ENCODE measurements at places on chromosomes 1 and 21. TPM values are rescaled to one million over a fixed set of nuclear protein-coding genes. Genes with fewer than 3 reads are reported as not detected.
A peak's percentile ranks its signal among the peaks of the same experiment; 100 is the strongest.

Gene TTLL7
- 21.3 TPM for total RNA-seq

DNA sequence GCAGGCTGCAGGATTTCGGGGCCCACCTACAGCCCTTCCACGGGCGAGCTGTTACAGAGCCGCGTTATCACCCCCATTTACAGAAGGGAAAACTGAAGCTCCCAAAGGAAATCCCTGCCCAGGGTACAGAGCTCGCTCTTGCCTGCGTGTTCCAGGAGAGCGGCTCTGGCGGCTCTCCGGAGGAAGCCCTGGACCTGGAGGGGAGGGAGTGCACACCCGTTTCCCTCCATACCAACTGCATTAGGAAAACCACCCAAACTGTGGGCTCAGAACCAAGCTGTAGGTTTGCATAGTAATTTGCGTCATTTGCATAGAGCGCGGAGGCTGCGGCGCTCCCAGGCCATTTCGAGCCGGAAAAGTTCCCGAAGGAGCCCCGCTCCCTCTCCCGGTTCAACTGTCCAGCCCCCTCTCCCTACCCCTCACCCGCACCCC is 24.7 kb upstream of the ADGRB2 start:
- DNase-seq, result peak; percentile 55

DNA sequence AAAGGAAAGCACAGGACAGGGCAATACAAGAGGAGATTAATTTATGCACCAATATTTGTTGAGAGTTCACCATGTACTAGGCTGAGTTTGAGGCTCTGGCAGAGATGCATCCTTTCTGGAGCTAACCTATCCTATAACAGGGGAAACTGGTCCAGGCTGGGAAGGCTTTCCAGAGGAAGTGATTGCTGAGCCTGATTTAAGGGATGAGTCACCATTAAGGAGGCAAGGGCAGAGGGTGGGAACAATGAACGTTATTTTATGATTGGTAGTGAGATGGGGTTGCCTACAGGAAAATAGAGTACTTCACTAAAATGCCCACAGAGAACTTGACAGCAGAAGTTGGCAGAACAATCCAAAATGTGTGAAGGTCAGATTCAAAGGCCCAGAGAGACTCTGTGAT is 141.4 kb downstream of the PLPP3 start:
- DNase-seq, result peak; percentile 11

DNA sequence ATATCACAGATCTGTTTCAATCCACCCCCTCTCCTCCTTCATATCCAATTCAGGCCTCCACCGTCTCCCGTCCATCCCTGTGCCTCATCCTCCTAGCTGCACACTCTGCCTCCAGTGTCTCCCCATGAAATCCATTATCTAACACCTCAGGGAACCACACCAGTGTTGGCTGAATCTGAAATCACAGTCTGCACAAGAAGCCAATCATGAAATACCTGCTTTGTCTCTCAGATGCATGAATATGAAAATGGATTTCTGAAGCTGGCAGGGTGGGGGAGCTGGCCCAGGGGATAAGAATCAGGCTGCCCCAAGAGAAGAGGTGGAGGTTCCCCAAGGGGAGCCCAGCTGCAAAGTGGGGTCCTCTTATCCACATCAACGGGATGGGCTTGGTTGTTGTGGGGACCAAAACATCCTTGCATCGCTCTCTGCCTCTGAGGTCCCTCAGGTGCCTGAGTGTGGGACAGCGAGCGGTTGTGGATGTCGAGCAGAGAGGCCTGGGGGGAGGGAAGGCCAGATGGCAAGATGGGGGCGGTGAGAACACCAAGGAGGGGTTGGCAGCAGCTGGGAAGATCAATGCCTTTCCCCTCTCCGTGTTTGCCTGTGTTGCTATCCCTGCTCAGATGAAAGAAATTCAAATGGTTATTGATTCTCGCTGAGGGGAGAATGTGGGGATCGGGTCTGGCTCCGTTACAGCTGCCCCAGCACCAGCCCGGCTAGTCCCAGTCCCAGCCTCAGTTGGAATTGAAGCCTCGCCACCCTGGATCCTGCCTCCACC is 237.3 kb upstream of the POU3F1 start:
- no peak for DNase-seq

DNA sequence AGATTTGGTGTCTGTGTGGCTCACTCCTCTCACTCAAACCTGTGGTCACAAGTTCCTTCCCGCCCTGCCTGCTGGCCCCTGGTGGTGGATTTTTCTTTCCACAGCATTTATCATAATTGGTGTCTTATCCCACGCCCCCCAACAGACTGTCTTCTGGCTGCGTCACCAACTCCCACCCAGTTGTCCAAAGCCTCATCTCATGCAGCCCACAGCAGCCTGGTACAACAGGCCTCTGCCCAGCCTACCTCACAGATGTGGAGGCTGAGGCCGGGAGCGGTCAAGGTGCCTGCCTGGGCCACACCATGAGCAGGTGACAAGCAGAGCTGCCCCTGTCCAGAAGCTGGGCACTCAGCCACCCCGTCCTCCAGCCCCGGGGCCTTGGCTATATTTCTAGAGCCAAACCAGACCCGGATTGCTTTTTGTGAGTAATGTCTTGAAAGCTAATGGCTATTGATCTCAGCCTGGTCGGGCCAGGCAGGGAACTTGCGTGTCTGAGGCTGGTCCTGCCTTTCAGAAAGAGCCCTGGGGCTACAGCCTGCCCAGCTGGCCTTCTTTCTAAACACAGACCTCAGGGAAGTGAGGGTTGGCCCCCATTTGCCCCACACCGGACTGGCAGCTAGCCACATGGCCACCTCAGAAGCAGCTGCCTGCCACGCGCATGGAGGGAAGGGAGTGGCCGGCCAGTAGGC is 2.6 kb downstream of the KCNAB2 start:
- DNase-seq, result no peak

DNA sequence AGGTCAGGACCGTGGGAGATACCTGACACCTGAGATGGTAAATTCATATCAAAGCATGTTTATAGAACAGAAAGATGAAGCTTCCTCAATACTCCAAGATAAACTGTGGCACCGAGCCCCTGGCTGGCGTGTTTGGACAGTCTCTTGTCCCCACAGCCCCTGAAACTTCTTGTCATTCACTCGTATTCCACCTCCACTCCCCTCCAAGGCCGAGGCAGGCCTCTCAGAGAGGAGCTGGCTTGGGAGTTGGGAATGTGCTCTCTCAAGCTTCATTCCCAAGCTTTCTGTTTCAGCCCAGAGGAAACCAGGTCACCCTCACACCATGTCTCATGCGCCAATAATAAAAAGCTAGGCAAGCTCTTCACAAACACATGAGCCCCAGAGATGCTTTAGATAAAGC is 86.1 kb downstream of the NPHP4 start:
- DNase-seq, result no peak

GRCh38 chr1:246210756-246211155 is 296.3 kb downstream of the SMYD3 start:
- DNase-seq, result no peak

GRCh38 chr1:161162806-161163205 is 3.4 kb upstream of the PPOX start:
- DNase-seq, result no peak

DNA sequence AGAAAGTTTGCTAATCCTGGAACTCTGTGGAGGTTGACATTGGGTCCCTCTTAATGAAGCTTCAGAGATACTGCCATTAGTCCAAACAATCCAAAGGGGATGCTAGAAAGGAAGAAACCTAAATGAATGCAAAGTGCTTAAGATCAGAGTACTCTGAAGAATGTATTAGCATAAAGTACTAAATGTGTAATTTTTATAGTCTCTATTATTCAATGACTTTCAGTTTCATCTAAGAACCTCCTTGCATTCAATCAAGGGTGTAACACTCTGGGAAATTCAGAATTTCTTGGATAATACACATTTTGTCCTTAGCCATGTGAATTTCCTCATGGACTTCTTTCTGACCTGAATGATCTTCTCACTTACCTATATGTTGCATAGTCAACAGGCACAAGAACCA is 1078.5 kb upstream of the ADGRL4 start:
- DNase-seq, result no peak

Measured in LHCN-M2 (cell line).